NCI-H2171 (cell line): ENCODE measurements at places on chromosomes 4 and X.

GRCh38 chr4:85823295-85823694 is 348.3 kb downstream of the ARHGAP24 start:
- DNase-seq: peak; percentile 8

DNA sequence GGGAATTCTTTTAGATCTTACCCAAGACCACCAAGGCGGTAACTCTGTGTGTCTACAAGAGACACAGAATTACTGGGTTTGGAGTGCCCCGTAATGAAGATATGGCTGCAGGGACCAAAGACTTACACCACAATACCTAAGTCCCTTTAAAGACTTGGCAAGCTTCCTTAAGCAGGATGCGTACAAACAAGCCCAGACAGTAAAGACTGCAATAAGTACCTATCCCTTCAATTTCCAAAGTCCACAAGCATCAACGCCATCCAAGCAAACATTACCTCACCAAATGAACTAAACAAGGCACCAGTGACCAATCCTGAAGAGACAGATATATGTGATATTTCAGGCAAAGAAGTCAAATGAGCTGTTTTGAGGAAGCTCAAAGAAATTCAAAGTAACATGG is 42.3 kb upstream of the RNF128 start:
- no peak for DNase-seq

DNA sequence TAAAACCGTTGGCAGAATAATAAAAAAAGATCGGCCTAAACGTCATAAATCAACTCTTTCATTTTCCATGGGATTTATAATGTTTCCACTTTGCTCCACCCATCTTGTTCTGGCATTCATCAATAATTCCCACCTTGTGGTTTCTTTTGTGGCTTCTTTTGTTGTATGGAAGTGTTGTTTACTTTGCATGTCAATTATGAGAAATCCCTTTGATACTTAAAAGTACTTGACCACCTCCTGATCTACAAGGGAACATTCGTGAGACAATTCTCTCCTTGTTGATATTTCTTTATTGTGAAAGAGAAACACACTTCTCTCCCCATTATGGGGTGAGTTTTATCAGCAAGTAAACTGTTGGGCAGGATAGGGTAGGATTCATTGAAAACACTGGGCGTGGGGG is 2.8 kb downstream of the AMELX start:
- no peak for DNase-seq

- DNase-seq: no peak
Observed at GRCh38 chrX:13373431-13374187, 53.8 kb upstream of the ATXN3L start.

- DNase-seq: no peak
Observed at GRCh38 chr4:158299459-158300007, 89.2 kb downstream of the TMEM144 start.
